Stimulated activated CD4-positive, alpha-beta T cell treated with anti-CD3 and anti-CD28 coated beads, Interleukin-2, amount 100 ng/mL, for 24 hours (primary cell): ENCODE measurements at places on chromosomes 2 and 18.

DNA sequence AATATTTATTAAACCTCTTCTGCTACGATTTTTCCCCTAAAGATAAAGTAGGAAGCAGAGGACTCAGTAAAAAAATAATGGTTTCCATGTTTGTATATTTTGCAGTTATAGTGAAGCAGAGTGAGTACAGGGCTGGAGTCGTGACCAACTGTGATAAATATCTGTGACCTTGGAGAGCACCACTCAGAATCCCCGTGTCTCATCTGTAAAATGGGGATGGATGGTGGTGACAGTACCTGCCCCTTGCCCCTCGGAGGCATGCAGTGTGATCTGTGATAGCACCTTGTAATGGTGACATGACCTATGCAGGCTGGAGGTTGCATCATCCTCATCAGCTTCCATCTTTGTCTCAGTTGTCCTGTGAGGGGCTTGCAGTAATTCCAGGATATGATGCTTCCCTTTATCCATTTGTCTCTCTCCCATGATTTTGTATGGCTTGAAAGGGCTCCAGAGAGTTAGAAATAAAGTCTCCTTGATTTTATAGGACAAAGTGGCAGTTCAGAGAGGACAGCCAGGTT lies 5.5 kb downstream of the TTL start:
- DNase-seq, result no peak

- no peak for DNase-seq
These were observed 14.8 kb upstream of the ALPI start for GRCh38 chr2:232441147-232441651.

GRCh38 chr2:157433394-157433793 lies 10.5 kb downstream of the CYTIP start:
- DNase-seq, result no peak

DNA sequence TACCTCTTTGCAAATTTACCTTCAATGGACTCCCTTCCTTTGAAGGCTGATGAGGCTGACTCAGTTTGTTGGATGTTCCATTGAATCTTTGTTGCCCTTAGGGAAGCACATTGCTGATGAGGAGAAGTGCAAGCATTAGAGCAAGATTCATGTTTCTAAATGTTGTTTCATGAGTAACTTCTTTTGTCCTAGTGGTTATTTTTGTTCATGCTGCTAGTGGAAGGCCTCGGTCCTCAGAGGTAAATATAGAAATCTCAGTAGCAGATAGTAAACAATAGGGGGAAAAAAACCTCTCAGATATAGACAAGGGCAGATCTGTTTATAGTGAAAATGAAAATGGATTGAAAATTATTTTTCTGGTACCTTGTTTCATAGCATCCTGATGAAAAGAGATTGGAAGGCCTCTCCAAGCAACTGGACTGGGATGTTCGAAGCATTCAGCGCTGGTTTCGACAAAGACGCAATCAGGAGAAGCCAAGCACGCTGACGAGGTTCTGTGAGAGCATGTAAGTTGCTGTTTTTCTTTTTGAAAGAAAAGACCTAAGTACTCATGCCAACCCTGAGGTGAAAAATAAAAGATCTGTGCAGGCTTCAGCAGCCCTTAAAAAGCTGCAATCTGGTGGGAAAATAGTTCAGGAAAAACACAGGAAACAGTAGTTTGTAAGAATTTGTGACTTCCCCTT lies 104.9 kb downstream of the CERS6 start:
- DNase-seq, result no peak

- DNase-seq, result no peak
These were observed 221.4 kb upstream of the FBXO11 start for GRCh38 chr2:48127612-48128191.
